ENCODE measurements at places on chromosomes 5 and 9.

- no peak for DNase-seq
Observed at GRCh38 chr5:157926977-157927376, 68.0 kb upstream of the CLINT1 start.

- DNase-seq, result no peak
Observed at GRCh38 chr5:37494756-37495155, 115.6 kb downstream of the WDR70 start.

DNA sequence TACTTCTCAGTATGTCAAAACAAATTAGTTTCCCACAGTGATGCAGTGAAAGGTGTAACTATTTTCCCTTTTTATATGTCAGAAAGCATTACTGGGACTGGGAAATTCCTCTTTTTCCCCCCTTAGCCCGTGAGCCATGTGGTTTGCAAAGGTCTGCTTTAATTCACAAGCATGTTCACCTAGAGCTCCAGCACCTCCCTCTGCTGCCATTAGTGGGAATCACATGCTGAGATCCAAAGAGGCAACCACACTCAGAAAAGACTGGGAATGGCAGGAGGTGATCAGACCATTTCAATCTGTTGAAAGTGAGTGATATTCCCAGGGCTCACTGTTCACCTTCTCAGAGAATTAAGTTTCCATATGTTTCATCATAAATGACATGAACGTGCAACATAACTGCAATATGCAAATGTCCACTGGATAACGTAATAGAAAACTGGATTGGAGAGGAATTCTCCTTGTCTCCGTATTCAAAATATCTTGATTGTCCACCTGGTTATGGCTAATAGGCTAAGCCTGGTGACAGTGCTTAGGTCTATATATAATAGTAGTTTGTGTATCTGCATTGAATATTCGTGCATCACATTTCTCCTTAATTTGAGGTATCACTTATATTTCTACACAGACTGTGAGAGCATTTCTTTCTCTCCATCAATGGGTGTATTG lies 703.5 kb upstream of the WWC1 start:
- DNase-seq, result no peak

- no peak for DNase-seq
Observed at GRCh38 chr5:109080896-109081295, 328.9 kb downstream of the PJA2 start.

- DNase-seq, result no peak
Observed at GRCh38 chr5:141850244-141850768, 27.9 kb downstream of the PCDH1 start.

GRCh38 chr5:126521130-126521529 lies 73.9 kb downstream of the ALDH7A1 start:
- no peak for DNase-seq

- no peak for DNase-seq
Observed at GRCh38 chr9:7799944-7800285, 337 bp upstream of the DMAC1 start.

DNA sequence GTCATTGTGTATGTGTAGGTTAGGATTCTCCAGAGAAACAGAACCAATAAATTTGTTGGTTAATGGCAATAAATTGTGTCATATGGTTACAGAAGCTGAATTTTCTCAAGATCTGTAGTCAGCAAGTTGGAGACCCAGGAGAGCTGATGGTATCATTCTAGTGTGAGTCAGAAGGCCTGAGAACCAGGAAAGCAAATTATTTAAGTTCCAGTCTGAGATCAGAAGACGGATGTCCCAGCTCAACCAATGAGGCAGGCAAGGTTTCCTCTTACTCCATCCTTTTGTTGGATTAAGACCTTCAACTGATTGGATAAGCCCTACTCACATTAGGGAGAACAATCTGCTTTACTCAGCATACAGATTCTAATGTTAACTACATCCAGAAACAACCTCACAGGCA lies 656.3 kb downstream of the ANXA1 start:
- DNase-seq, result no peak

- no peak for DNase-seq
Observed at GRCh38 chr9:29060041-29060440, 1486.8 kb upstream of the C9orf72 start.

GRCh38 chr9:95097279-95097678 lies 220.2 kb downstream of the FANCC start:
- no peak for DNase-seq

- peak; percentile 68 for DNase-seq
Observed at GRCh38 chr5:73496984-73497457, 1.2 kb upstream of the BTF3 start.

DNA sequence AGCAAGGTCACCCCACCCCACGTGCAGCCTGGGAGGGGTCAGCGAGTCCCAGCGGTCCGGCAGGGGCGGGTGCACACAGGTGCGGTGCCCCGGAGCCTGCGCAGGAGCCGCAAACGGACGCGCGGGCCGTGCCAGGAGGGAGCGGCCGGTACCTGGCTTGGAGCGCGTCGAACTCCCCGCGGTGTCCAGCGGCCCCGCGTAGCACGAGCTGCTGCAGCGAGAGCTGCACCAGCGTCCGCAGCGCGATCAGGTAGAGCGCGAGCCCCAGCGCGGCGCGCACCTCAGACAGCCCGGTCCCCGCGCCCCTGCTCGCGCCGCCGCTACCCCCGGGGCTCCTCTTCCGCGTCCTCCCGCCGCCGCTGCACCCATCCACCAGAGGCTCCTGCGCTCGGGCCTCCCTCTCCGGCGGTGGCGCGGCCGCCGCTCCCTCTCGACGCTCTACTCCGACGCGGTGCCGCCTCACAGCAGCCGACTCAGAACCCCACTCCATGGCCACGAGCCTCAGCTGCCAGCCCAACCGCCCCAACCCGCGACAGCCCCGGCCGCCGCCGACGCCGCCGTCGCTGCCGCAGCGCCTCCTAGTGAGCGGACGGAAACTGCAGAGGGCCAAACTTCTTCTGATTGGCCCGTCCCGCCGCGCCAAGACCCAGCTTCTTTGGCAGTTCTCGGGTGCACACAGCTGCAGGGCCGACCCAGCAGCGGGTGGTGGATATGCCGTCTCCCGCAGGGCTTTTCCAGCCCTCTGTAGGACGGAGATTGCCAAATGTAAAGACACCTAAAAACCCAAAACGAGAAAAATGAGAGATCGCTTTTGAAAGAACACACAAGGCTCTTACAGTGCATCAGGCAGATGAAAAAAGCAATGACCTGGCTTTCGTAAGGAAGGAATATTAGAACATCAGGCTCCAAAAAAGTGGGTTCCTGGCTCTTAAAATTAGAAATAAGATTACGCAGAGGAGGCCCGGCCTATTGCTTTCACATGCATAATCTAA lies at the start of gene ERMP1:
TSS of gene ERMP1 (minus strand) at position 580 of the 992 bp plus-strand sequence. CDS start at position 490, 90 bp downstream.
- peak; percentile 78 for DNase-seq

DNA sequence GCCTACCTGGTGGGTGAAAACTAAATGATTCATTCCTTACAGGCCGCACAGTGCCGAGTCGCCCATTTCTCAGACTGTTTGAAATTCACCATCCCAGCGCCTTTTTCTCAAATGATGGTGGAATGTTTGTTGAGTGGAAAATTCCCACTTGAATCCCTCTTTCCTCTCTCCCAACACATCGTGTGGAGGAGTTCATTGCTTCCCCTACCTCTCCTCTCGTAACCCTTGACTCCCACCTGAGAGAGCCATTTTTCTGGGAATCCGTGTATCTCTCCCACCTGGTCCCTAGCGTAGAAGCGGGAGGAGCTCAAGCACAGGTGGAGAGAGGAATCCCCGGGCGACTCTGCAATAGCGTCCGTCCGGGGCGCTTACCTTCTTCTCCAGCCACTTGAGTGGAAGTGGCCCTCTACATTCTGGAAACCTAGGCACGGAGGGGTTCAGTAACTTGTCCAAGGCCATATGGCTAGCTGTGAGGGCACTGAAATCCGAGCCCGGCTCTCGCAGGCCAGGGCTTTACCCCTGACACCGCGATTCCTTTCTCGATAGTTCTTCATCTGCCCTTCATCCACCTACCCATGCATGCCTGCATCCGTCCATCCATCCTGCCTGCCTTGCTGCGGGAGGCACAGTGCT lies 683 bp downstream of the OSMR start:
- no peak for DNase-seq

GRCh38 chr5:128100860-128101557 lies 17.4 kb downstream of the SLC12A2 start:
- no peak for DNase-seq

DNA sequence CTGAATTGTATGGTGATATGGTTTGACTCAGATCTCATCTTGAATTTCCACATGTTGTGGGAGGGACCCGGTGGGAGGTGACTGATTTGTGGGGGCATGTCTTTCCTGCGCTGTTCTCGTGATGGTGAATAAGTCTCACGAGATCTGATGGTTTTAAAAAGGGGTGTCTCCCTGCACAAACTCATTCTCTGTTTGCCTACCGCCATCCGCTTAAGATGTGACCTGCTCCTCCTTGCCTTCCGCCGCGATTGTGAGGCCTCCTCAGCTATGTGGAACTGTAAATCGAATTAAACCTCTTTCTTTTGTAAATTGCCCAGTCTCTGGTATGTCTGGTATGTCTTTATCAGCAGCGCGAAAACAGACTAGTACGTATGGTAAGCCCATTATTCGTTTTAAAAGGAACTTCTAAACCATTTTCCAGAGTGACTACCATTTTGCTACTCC lies 48.7 kb downstream of the SLC36A1 start:
- no peak for DNase-seq

- DNase-seq, result no peak
Observed at GRCh38 chr9:121725008-121725775, 73.8 kb downstream of the DAB2IP start.

GRCh38 chr9:71819115-71819739 lies 50.9 kb upstream of the CEMIP2 start:
- no peak for DNase-seq

DNA sequence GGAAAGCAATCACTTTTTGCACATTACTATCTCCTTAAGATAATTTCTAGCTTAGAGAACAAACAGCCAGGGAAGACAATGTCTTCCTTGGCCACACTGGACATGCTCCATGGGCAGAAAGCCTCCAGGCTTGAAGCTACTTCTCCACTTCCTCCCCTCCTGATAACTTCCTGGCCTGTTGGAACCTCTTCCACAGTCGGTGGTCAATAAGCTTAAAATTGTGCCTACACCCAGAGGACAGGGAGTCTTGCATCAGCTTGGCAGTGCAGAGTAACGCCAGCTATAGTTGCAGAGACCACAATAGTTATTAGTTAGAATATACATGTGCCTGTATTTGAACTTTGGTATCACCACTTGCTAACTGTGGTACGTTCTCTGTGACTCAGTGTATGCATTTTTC lies 58.1 kb upstream of the ABCA1 start:
- DNase-seq, result no peak

GRCh38 chr9:137574192-137574591 lies 4.5 kb downstream of the DPH7 start:
- DNase-seq, result no peak

GRCh38 chr9:133008824-133009223 lies 22.0 kb upstream of the GTF3C5 start:
- no peak for DNase-seq

DNA sequence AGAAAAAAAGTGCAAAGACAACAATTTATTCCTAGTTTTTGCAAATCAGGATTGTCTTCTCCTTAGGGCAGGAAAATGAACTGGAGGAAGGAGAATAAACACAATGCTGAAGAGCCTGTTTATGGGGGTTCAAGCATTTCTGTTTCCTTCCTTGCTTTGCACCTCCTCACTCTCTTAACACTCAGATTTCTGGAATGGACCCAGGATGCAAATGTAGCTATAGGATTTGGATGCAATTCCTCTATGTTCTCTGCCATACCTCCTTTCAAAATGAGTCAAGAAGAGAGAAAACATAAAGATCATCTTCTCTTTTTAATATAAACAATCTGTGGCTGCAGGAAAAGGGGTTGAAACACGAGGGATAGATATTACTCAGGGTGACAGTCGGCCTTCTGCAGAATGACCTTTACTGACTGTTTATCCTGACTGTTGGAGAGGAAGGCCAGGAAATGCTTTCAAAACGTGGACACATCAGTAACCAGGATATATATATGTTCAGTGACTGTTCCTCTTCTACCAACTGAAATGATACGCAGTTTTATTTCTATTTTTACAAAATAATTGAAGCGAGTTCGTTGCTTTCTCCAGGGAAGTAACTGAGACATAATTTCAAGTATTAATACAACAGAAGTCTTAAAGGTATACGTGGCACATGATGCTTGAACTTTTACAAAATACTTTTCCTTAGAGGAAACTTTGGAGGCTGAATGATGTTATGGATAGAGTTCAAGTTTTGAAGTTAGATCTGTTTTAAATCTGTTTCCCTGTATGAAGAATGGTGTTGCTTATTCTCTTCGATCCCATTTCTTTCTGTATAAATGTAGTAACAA lies 44.4 kb downstream of the ACTBL2 start:
- DNase-seq, result no peak

- no peak for DNase-seq
Observed at GRCh38 chr5:157080286-157080685, 21.4 kb upstream of the HAVCR1 start.

- DNase-seq, result peak; percentile 18
Observed at GRCh38 chr5:126464959-126465358, 41.8 kb downstream of the GRAMD2B start.

DNA sequence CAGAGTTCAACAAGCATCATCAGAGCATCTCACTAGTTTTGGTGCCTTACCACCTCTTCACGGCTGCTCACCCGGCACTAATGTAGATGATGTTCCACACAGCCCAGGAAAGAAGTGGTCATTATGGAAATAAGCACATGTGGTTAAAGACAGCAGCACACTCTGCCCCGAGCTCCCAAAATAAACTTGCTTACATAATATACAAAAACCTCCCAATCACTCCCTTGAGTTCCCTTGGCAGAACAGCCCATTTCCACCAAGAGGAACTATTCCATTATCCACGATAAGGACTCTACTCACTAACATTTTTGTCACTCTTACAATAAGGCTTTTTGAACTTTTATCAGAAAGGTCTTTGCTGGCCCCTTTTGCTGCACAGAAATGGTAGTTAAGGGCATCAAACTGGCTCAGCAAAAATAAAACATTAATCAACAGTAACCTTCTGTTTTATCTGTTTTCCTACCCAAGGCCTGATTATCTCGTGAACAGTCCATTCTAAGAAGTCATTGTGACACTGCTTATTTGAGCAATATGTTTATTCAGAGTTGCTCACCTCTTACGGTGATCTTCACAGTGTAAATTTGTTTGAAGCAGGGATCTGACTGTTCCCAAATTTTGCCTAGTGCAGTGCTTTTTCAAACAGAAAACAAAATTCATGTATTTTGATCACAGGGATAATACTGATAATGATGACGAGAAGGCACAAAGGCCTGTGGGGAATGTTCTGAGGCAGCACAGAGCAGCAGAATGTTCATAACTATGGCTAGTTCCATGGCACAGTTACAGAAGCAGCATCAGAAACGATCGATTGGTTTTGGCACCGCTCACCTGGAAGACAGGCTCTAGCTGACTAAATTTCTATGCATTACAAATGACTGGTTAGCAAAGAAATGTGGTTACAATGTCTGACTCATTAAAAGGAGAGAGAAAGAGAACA lies 399.8 kb upstream of the PIK3R1 start:
- no peak for DNase-seq

DNA sequence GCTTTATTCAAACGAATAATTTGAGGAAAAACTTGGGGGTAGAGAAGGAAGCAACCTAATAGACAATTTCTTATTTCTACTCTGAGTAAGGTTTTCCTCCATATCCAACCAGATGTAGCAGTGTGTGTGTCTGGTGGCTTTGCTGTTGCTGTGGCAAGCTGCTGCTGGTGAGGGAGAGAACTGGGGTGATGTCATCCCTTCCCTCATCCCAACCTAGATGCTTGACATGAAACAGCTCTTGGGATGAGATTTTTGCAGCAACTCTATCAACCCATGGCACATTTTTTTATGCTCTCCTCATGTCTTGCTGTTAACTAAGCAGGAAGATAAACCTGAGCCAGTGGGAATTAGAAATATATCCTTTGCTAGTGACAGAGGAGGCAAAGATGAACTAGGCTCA lies 135.8 kb downstream of the PCSK1 start:
- no peak for DNase-seq

All from NCI-H1436 (cell line).